ENCODE measurements at places on chromosomes 13 and 19.

- DNase-seq = no peak
Observed at GRCh38 chr19:38384209-38385027, 3.4 kb downstream of the GGN start.

DNA sequence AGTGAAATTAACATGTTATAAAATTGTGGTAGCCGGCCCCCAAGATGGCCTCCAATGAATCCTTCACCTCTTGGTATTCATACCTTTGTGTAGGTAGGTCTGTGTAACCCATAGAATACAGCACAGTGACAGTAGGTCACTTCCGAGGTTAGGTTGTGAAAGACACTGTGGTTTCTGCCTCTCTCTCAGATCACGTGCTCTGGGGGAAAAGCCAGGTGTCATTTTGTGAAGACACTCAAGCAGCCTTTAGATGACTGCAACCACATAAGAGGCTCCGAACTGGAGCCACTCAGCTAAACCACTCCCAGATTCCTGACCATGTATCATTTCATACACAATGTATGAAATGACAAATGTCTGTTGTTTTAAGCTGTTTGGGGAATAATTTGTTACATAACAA lies 9.8 kb upstream of the USPL1 start:
- no peak for DNase-seq

DNA sequence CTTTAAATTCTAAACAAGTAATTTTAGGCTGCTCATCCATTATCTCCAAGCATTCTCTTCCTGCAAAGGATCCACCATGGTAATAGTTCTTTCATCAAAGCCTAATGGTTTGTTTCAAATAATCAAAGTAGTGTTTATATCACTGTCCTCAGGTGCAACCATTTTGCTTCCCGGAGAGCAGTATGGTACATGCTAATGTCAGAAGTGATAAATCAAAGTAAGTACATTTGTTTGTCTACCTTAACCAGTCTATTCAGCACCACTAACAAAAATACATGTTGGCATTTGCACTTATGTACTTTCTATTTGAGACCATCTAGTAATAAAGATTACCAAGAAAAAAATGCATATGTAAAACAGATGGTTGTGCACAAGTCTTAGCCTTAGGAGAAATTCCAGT lies 37.5 kb downstream of the DACH1 start:
- no peak for DNase-seq

DNA sequence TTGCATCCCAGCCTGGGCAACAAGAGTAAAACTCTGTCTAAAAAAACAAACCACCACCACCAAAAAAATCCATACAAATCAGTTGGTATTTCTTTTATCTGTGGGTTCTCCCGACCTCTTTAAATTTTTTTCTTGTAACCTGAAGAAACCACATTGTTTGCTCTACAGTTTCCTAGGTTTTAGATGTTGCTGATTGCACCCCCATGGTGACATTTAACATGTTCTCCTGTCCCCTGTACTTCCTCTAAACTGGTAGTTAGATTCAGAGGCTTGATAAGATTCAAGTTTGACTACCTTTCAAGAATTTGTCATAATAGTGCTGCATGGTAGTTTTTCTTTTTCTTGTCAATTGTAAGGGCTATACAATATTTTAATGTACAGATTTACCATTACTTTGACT lies 24.0 kb downstream of the ALG5 start:
- DNase-seq = no peak

DNA sequence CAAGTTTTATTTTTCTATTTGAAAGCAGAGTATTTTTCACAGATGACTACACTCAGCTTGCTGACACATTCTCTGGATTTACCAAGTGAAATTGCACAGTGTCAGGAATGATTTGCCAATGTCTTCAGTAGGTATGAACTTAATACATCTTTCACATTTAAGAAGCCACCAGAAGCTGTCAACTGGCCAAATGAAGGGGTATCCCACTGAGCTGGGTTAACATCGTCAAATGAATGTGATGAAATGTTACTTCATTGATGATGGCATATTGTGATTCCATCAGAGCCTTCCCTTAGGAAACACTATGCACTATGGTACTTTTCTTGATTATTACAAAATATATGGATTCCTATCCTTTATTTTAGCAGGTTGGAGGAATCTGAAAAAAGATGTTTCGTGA lies 592.3 kb downstream of the FGF9 start:
- DNase-seq = no peak

DNA sequence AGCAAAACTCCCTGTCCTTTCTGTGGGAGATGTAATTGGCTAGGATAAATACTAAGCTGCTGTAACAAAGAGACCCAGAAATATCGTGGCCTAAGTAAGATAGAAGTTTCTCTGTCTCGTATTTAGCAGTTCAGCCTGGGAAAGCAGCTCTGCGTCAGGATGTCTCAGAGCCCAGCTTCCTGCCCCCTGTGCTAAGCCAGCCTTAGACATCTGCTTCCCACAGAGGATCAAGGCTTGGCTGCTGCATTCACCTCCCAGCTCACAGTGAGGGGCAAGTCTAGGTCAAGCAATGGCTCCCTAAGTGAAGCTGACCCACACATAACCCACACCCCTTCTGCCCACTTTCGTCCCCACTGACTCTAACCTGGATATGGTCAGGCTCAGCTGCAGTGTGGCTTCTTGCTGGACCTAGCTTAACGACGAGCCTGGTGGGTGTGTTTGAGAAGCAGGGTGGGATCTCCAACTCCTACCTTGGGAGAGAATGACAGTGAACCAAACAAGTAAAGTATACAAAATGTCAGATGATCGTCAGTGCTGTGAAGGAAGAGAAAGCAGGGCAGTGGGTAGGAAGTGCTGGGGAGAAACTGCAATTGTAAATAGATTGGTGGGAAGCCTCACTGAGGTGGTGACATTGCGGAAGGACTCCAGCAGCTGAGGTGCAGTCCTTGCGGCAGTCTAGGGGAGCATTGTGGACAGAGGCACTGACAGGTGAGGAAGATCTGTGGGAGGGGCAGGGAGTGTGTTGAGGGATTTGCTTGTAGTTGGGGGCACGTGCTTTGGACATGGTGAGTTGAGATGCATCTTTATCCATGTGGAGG lies 82.9 kb downstream of the TNFRSF19 start:
- no peak for DNase-seq

- DNase-seq = no peak
Observed at GRCh38 chr13:97878431-97879375, 74.8 kb upstream of the IPO5 start.

GRCh38 chr19:3171894-3172672 lies 6.5 kb upstream of the S1PR4 start:
- DNase-seq = no peak

DNA sequence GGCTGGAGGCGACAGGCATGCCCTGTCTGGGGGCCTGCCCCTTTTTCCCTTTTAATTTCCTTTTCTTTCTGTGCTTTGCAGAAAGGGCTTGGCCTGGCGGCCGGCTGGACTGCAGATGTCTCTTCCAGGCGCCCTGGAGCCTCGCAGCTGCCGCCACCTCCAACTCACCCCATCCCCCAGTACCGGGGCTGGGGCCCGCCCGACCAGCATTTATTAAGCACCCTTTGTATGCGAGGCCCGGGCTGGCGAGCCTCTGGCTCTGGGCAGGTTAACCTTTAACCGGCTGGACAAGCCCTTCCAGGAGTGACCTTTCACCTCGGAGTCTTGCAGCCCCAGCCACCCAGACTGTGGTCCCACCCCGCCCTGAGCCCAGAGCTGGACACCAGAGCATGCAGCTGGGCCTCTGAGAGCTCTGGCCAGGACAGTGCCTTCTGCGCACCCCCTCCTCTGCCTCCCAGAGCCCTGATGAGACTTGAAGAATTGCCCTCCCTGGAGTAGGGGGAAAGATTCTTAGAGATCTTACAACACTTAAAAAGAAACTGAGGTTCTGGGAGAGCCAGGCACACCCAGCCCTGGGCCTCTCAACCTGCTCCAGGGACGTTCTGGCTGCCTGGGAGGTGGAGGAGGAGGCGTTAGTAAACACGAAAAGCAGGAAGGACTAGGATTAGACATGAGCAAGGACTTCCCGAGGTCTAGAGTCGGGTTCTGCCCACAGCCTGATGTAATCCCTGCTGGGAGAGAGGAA lies 1.1 kb upstream of the NR2F6 start:
- DNase-seq = no peak

DNA sequence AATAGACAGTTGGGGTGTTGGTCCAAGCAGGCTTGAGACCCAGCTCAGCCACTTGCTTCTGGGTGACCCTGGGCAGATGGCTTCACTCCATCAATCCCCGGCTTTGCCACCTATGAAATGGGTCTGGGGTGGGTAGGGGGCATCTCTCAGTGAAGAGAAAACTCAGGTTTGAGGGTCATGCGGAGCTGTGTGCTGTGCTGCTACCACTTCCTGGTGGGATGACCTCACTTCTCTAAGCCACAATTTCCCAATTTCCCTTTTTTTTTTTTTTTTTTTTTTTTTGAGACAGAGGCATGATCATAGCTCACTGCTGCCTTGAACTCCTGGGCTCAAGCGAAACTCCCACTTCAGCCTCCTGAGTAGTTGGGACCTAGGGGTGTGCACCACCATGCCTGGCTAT lies 4.6 kb upstream of the PLAUR start:
- no peak for DNase-seq

GRCh38 chr13:86085890-86086289 lies 286.7 kb upstream of the SLITRK6 start:
- no peak for DNase-seq

GRCh38 chr13:86810361-86810760 lies 860.8 kb upstream of the SLITRK5 start:
- no peak for DNase-seq

DNA sequence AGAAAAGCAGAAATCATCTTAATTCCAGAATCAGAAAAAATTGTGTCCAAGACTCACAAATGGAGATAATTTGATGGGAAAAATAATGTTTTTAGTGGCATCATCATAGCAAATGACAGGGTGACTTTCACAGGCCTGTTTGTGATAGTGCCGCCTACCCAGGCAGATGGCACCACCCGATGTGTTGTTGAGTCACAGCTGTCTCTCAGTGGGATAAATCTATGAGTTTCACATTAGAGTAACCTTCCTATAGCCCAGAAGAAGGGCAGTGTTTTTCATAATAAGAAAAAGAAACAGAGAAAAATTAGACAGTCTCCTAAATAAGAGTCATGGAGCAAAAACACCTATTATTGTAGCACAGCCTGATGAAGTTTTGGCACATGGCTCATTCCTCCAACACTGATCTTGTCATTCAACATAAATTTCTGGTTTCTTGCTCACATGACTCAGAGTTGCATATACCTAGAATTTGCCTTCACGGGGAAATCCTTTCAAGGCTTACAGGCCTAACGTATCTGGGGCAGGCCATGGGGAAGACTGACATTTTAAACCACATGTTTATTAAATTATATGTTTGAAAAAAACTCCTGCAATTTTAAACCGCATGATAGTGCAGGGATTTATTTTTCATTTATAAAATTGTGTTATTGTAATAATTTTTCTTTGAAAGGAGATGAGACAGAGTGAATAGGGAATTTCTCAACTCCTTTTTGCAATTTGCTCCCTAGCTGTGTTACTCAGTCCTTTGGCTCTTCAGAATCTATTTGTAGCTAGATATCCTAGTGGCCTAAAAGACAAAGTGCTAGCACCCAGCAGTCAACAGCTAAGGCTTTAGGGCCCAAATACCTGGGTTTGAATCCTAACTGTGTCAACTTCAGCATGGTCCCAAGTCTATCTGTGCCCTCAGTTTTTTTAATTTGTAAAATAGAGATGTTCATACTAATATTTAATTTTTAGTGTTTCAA lies 393.7 kb downstream of the NDFIP2 start:
- DNase-seq = no peak

DNA sequence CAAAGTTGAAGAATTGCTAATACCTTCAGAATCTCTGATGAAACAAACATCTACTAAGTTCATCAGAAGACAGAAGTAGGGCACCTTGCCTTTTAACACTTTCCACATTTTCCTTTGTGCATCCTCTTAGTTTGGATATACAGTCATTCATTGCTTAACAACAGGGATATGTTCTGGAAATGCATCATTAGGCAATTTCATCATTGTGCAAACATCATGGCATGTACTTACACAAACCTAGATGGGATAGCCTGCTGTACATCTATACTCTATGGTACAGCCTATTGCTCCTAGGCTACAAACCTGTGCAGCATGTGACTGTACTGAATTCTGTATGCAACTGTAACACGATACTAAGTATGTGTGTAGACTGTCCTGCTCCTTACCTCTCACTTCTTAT lies 169.8 kb downstream of the SUCLA2 start:
- no peak for DNase-seq

GRCh38 chr13:56166864-56167263 lies 973.9 kb upstream of the PRR20A start:
- no peak for DNase-seq

DNA sequence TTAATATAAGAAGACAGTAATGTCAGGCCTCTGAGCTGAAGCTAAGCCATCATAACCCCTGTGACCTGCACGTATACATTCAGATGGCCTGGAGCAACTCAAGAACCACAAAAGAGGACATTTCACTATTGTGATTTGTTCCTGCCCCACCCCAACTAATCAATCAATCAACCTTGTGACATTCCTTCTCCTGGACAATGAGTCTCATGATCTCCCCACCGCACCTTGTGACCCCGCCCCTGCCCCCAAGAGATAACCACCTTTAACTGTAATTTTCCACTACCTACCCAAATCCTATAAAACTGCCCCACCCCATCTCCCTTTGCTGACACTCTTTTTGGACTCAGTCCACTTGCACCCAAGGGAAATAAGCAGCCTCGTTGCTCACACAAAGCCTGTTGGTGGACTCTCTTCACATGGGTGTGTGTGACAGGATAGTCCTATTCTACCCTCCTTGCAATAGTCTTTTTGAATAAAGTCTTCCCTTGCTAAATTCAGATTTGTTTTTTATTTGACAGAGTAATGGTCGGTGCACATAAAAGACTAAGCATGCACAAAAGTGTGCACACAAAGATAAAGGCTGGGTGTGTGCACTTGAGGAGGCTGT lies 14.0 kb downstream of the CD70 start:
- no peak for DNase-seq

GRCh38 chr13:32150239-32150638 lies 118.7 kb downstream of the FRY start:
- DNase-seq = no peak

DNA sequence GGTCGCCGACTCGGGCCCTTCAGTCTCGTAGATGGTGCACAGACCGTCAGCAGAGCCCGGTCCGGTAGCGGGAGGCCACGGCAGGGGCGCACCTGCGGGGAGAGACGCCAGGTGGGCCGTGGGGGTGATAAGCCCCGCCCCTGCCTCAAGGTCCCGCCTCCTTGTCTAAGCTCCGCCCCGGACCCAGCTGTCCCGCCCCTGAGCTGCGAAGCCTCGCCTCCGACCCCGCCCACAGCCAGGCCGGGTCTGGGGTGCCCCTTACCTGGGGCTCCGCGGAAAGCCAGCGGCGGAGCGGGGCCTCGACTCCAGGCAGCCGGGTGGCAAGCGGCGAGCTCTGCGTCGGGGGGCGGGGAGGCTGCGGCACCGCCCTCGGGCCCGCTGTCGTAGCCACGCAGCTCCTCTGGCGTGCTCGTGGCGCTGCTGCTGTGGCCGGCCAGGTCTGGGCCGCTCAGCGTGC lies 4.7 kb downstream of the PRR36 start:
- peak; percentile 83 for DNase-seq

DNA sequence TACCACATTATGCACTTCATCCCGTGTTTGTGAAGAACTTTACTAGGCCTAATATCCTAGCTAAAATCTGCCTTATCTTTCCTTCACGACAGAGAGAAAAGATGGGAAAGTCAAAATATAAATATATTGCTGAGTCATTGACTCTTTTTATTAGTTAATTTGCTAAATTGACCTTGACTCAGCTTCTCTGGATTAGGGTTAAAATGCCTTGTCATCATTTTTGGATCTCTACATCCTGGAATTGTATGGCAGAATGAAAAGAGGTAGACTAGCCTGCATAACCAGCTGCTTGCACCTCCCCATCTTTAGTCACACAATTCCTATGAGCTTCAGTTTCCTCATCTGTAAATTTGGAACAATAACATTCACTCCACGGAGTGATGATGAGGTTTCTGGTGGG lies 280.3 kb downstream of the DCT start:
- DNase-seq = no peak

GRCh38 chr13:26075498-26075897 lies 23.7 kb upstream of the SHISA2 start:
- no peak for DNase-seq
